Foreskin keratinocyte (primary cell): ENCODE measurements at places on chromosomes 2 and 18. TPM values are rescaled to one million over a fixed set of nuclear protein-coding genes. Genes with fewer than 3 reads are reported as not detected.

Gene TMEM182
- total RNA-seq: 2.9 and 3.4 TPM in 2 replicates

Gene ASXL3
- total RNA-seq: not detected in 2 replicates

DNA sequence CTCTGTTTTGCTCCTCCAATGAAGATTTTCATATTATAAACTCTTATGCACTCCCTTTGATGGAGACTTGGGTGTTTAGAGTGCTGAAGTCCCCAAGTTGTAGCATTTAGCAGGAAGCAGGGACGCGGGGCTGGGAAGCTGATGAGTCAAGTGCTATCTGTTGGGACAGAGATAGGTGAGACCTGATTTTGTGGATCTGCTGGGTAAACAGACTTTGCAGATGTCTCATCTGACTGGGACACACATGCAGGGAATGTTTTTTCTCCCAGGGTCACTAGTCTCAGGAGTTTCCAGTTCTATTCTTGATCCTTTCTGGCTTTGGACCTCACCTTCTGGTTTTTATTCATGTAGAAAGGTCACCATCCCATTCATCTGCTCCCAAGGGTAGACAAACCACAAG lies 79.7 kb upstream of the ACAA2 start:
- DNase-seq: no peak

GRCh38 chr2:58283931-58284330 lies 42.8 kb upstream of the FANCL start:
- peak; percentile 20 for DNase-seq

GRCh38 chr2:214127170-214127569 lies 283.7 kb upstream of the VWC2L start:
- DNase-seq: no peak

DNA sequence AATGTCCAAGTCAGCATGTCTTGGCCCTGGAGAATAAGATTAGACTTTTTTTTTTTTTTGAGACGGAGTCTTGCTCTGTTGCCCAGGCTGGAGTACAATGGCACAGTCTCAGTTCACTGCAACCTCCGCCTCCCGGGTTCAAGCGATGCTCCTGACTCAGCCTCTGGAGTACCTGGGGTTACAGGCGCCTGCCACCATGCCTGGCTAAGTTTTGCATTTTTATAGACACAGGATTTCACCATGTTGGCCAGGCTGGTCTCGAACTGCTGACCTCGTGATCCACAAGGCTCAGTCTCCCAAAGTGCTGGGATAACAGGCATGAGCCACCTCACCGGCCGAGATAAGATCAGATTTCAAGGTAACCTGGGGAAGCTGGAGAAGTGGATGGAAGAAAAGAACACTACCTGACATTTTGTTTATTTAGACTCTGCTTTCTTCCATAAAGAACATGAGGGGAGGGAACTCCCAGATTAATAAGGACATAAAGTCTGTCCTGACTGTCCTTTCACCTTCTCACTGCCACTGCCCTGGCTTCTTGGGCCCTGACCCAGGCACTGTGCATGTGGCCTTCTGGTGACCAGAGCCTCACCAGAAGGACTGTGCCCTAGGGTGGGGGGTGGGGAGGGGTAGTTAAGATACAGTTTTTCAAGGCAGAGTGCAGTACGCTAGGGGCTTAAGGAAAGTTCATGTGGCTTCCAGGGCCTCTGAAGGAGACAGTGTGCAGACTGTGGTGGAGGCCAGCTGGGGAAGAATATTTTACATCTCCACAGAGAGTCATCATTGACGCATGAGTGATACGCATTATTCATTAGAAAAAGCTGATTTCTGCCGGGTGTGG lies 4.8 kb upstream of the IMPA2 start:
- peak; percentile 56 for DNase-seq

- no peak for DNase-seq
These were observed 11.7 kb upstream of the NAPG start for GRCh38 chr18:10514082-10514481.

GRCh38 chr2:6730003-6730402 lies 135.7 kb downstream of the CMPK2 start:
- peak; percentile 45 for DNase-seq

- peak; percentile 50 for DNase-seq
These were observed 278.0 kb downstream of the NEDD4L start for GRCh38 chr18:58321986-58322385.

GRCh38 chr2:222288590-222289277 lies 10.1 kb downstream of the PAX3 start:
- no peak for DNase-seq

DNA sequence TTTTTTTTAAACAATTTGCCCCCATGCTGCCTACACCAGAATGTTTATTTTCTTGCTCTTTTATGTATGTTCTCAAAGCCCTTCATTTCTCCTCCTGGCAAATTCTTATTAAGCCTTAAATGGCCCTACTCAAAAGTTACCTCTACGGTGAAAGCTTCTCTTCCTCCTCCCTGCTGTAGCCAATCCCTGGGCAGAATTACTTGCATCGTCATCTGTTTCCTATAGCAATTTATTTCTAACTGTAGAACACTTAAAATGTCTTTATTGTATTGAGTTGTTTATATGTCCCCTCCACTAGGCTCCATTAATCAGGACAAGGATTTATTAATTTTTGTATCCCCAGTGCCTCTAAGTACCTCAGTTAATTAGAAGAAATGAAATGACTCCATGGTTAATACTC lies 2.5 kb upstream of the RAD51AP2 start:
- no peak for DNase-seq

DNA sequence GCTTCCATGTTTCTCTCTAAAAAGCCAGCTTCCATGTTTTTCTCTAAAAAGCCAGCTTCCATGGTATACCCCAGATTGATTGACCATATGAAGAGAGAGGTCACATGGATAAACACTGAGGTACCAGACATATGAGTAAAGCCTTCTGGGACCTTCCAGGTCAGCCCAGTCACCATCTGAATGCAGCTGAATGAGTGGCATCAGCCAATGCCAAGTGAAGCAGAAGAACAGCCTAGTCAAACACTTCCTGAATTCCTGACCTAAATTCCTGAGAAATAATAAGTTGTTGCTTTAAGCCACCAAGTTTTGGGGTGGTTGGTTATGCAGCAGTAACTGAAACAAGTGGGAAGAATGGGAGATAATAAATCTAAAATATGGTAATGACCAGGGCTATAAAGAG lies 5.7 kb upstream of the ALS2 start:
- DNase-seq: no peak

DNA sequence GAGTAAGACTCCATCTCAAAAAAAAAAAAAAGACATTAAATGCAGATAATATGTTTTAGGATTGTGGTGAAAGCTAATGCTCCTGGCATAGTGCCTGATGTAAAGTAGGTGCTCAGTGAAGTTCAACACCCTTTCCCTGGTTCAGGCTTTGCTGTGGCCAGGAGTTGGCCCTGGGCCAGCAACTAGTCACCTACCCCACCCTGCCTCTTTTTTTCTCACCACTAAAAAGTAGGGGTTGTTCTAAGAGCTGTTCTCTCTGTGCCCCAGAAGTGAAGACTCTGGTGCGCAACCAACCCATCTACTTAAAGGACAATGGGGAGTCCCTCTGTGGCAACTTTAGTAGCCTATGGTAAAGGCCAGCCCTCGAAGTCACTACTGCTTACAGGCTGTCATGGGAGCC lies 75.9 kb downstream of the DNMT3A start:
- DNase-seq: no peak

DNA sequence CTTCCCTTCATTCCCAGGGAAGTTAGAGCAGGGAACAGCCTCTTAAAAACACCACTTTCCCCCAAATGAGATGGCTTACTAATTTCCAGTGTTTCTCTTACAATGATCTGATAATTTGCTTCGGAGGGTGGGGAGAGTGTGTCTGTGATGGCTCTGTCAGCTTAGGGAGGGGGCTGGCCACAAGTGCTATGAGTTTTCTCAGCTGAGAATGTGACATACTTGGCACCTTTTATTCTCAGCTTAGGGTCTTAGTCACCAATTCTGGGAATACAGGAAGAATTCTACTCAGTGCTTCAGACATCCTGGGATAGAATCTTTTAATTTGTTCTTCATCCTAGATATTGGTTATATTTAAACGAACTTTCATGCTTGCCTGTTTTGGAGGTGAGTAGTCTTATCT lies 64.4 kb downstream of the AOX1 start:
- DNase-seq: no peak

- no peak for DNase-seq
These were observed 20.3 kb upstream of the ASNSD1 start for GRCh38 chr2:189641002-189641401.

Gene POTEJ
- total RNA-seq: not detected in 2 replicates

DNA sequence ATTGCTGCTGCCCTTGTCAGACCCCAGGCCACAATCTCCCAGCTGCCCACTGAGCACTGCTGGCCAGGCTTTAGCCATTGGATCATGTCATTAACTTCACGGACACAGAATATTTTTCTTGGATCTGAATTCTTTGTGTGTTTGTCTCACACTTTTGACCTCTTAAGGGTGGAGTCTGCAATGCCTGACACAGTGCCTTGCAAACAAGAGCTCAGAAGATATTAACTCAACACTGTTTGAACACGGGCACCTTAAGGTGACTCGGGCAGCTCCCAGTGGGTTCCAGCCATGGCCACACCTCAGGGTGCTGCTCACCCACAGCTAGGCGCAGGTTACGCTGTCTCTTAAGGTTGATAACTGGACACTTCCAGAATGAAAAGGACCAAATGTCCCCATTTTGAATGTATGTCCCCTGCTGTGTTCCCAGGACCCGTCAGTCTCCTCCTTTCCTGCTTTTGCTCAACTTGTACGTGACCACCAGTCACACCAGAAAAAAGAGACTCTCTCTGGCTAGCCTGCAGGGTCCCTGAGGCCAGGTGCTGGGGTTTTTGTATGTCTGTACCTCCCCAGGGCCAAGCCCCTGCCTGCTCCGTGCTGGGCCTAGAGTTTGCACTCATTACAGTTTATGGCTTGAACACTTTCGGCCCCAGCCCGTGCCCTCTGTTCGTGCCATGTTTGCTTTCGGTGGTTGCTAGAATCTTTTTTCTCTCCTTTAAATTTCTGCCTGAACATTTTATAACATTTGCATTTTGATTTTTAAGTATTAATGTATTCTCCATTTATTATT lies 33.4 kb upstream of the TMEM131 start:
- no peak for DNase-seq

DNA sequence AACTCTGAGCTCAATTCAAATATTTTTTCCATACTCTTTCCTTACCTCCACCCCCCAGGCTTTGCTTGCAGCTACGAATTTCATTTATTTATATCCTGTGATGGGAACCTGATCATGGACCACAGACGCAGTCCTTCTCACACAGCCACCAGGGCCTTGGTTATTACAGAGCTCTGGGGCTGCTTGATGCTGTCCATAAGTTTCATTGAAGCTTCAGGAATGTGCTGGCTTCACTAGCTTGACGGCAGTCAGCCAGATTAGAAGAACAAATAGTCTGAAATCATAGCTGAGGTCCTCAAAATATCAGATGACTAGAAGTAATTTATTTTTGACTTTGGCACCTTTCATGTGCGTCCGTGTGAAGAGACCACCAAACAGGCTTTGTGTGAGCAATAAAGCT lies 104.9 kb downstream of the VWA3B start:
- DNase-seq: no peak

DNA sequence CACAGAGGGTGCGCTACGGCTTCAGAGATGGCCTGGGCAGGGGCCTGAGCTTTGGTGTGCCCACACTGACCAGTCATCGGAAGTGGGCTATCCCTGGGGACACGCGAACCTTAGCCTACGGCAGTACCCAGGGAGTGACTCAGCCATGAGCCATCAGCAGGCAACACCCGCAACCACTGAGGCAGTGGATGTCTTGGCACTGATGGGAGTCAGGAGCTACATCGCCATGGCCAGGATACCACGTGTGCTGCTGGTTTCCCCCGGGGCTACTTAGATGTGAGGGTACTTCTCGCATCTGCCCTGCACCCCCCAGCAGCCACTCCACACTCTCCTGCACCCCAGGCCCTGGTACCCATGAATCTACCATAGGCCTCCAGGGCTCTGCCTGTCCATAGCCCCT lies 12.8 kb upstream of the HPCAL1 start:
- peak; percentile 82 for DNase-seq

Gene STAT4
- 0.46 and 0.71 TPM in 2 replicates for total RNA-seq

Gene AQP12A
- total RNA-seq: not detected in 2 replicates

DNA sequence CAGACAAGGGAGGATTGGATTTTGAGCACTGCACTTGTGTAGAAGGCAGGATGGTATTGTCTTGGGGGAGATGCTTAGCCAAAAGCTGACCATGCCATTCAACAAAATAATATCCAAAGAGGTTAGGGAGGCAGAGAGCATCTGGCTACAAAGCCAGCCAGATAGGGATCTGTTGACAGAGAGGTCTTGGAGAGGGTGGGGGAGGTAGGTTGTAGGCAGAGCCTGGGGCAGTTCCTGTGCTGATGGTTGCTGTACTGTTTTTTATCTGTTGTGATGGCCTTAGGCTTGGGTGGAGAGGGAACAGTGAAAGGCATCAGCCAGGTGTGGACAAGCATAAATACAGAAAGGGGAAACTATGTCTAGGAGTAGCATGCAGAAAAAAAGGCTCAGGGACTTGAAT lies 100.9 kb downstream of the AQP4 start:
- no peak for DNase-seq

GRCh38 chr18:58229162-58229561 lies 185.1 kb downstream of the NEDD4L start:
- no peak for DNase-seq

Gene EML6
- 0.61 and 0.63 TPM in 2 replicates for total RNA-seq

- DNase-seq: peak; percentile 58
These were observed 42.9 kb downstream of the ANTXR1 start for GRCh38 chr2:69055688-69056470.

DNA sequence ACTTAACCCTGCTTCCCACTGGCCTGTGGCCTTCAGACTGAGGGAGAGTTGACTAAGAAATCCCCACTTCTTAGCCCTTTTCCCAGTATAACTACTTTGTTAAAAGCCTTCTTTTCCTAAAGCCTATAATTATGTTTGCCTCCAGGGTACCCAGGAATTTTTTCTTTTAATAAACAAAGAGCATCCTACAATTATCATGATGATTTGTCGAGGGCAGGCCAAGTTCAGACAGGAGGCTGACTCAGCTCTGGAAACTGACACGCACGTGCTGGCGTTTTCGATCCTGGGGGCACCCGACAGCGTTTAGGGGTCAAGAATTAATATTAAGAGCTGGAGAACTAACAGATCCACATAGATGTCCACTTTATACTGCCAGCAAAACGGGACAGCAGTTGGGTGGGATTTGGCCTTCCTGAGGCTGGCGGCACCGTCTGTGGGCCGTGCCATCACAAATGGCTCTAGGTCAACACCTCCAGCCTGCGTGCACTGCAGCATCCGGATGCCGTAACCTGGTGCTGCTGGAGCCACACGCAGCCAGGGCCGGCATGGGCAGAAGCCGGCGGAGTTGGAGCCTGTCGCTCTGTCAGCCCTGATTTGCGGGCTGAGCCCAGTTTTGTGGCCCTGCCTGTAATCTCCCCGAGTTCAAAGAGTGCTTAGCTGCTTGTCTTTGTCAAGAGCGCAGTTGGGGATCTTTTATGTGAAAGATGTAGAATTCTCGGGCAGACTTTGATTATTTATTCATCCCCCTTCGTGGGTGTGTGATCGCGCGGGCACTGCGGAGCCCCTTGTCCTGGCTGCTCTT lies 191.0 kb downstream of the GLI2 start:
- no peak for DNase-seq

- DNase-seq: no peak
These were observed 329.6 kb upstream of the ACVR2A start for GRCh38 chr2:147515213-147515612.

- no peak for DNase-seq
These were observed 98.5 kb upstream of the RAB6C start for GRCh38 chr2:129880971-129881370.

Gene ERFE
- total RNA-seq: 0.28 and 0.75 TPM in 2 replicates
